Bone marrow (tissue), 2 donors: ENCODE measurements at places on chromosomes 5 and 9.

DNA sequence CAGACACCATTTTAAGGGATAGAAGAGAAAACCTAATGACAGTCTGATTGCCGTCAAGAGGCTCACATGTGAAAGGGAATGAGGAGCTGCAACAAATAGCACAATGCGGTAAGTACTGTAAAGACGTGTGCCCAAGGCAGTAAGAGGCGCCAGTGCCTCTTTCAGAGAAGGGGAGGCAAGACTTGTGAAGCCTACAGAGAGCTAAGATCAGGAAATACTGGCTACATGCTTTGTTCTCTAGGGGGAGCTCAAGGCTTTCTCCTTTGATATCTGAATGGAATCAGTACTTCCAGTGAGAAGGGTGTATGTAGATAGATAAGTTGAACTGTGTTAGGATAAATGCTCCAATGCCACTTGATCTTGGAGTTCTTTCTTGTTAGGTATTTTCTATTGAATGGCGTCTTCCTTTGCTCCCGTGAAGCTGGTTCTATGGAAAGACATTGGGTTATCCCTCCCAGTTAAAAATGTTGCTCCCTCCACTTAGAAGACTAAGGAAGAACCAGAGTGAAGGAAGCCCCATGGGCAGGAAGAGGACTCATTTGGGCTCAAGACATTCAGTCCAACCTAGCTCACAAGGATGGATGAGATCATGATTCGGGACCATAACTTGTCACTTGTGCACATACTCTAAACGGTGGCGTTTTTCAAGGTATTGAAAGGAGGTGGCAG is 23.5 kb upstream of the ALDOB start:
- no peak for DNase-seq

DNA sequence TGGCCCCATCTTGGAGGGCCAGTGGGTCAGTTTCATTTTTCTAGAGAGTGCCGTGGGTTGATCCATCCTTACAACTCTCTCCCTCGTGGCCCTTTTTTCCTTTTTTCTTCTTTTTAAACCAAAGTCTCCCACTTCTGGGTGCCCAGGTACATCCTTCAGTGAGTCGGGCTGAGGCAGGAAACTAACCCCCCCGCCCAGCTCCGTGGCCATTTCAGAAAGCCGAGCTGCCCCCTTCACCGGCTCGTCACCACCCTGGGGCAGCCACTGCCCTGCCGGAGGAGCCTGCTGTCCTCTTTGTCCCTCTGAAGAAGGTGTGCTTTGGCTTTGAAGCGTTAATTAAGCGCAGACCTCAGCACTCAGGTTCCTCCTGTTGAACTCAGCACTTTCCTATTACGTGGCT is 5.2 kb downstream of the CFAP77 start:
- DNase-seq: no peak

DNA sequence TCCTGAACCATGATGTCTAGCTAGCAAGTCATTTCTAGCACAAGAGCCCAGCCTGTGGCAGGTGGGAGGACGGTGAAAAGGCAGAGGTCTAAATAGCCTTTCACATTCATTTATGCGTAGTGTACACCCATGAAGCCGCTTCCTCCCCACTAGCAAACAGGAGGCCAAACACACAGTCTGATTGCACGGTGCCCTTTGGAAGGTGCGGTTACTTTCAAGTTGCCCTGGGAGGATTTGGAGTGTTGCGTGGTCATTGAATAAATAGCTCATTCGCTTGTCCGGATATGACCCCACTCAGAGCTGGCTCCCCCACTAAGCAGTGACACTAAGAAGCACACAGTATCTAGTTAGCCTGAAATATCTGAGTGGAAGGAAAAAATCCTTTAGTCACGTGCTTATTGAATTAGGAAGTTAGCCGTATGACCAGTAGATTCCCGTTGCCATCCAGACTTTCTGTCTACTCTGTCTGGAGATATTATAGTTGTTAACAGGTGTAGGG is 664 bp upstream of the ARSB start:
- no peak for DNase-seq

- peak; percentile 74 for DNase-seq
Observed at GRCh38 chr5:110738503-110738811, 350 bp upstream of the SLC25A46 start.

DNA sequence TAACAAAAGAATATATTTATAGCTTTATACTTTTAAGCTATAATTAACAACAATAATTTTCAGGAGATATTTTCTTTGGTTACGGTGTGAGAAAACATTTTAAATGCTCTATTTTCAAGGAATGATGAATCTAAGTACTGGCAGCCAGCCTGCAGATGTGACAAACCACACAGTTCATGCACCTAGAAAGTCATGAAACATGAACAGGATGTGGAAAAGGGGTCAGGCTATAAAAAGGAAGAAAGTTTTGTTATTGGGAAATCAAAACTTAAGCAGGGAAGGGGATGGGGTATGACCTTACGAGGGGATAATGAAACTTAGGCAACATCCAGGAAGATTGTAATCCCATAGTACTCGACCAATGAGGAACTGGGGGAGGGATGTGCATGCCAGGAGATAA is 508.7 kb upstream of the GRAMD2B start:
- no peak for DNase-seq

GRCh38 chr5:132473019-132473531 is 17.5 kb downstream of the IRF1 start:
- no peak for DNase-seq

DNA sequence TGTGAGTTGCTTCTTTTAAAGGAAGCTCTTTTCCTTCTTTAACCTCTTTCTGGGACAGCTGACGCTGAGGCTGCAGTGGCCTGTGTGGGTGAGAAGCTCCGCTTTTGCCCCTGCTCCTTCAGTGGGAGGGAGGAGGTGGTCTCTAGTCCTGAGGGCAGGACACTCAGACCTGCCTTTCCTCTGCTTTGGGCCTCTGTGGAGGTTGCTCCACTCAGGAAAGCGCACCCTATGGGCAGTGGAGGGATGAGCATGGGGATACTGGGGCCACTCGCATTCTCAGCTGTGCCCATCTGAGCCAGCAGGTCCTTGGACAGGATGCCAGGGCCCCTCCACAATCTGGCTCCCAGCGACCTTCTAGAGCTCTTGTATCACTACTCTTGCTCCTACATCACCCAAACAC is 111.5 kb downstream of the NSG2 start:
- DNase-seq: no peak

GRCh38 chr5:32802764-32803163 is 91.6 kb downstream of the NPR3 start:
- no peak for DNase-seq

- DNase-seq: no peak
Observed at GRCh38 chr5:95786821-95787418, 35.6 kb downstream of the GLRX start.

DNA sequence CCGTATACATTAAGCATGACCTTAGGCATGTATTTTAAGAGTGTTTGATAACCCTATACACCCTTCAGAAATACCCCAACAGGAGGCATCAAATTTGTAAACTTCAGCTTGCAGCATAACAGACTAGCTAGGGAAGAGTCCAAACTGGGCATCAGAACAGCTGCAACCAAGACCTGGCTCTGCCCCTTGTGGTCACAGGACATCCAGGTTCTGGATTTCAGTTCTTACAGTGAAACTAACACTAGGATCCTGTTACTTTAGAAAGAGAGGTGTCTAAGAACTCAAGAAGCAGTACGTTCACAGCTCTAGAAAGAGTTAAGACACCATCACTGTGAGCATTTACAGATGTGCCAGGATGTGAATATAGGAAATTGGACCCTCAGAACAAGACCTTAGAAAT is 229.8 kb downstream of the BNC2 start:
- no peak for DNase-seq

DNA sequence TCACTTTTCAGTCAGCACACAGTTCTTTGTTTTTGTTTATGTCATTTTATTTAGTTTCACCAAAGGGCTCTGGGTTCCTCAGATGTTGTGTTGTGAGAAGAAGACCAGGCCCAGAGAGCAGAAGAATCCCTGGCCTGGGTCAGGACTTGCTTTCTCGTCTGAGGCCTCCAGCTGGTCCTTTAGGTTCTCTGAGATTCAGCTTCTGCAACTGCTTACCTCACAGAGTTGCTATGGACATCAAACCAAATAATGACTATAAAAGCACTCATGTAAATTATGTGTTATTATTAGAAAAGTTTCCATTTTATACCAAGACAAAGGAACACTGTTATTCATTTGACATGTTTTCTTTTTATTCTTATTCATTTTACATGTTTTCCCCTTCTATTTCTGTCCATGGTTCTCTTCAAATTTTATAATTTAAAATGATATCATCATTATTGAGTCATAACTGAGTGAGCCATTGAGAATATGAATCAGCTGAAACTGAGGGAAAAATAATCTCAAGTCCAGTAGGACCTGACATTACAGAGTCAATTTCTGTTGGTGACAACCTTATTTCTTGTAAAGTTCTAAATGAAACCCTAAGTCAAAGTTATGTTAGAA is 44.0 kb upstream of the GLRX start:
- no peak for DNase-seq

GRCh38 chr9:129889941-129890717 is 54.9 kb downstream of the USP20 start:
- peak; percentile 95 for DNase-seq

- DNase-seq: no peak
Observed at GRCh38 chr5:61178702-61179101, 16.4 kb upstream of the SMIM15 start.

DNA sequence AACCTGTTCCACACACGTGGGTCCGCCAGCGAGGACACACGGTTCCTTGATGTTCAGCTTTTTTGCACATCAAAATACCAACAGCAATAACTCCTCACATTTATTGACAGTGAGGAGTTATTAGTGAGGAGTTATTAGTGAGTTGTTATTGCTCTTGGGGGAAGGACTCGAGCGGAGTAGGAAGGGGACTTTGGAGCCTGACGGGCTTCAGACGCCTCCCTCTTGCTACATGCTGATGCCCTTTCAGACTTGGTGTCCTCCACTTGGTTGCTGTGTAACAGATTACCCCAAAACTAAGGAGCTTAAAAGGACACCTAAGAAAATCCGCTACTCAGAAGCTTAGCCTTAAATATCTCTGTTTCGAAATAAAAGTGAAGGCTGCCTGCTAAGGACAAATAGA is 181.9 kb upstream of the MSX2 start:
- DNase-seq: no peak

DNA sequence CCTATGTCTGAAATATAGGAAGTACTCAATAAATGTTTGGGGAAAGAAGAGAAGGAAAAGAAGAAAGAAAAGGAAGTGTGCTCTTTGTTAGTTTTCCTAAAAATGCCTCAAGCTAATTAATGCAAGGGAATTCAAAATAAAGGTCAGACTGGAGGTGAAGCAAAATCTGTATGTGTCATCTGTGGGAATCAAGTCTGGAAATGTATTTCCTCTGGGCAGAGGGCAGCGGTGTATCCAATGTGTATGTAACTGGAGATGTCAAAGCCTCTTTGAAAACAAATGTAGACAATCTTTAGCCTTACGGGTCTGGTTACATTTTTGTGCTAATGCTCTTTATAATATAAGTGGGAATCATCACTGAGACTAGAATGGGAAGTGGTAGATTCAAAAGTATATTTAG is 471.4 kb downstream of the MAN2A1 start:
- no peak for DNase-seq

GRCh38 chr9:93166699-93167098 is 17.2 kb upstream of the WNK2 start:
- no peak for DNase-seq

- DNase-seq: no peak
Observed at GRCh38 chr5:52856564-52856963, 68.8 kb downstream of the ITGA1 start.

GRCh38 chr5:59587489-59588337 is 305.8 kb downstream of the PDE4D start:
- DNase-seq: no peak

- DNase-seq: no peak
Observed at GRCh38 chr9:71368157-71368556, 246.7 kb upstream of the TRPM3 start.

DNA sequence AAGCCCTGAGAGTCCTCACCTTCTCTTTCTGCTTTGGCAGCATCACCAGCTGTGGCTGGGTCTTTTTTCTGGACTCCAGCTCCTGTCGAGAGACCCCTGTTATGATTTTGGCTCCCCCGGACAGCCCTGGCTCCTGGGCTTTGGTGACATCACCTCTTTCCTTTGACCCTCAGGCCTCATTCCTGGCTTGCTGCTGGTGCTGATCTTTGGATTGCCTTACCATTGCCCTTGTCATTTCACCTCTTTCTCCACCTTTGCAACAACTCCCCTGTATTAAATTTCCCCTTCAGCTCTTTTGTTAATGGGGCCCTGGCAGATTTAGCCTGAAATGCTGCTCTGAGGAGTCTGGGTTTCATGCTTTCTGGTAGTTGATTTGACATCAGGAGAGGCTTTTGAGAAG is 322.8 kb downstream of the ZSWIM6 start:
- DNase-seq: no peak

DNA sequence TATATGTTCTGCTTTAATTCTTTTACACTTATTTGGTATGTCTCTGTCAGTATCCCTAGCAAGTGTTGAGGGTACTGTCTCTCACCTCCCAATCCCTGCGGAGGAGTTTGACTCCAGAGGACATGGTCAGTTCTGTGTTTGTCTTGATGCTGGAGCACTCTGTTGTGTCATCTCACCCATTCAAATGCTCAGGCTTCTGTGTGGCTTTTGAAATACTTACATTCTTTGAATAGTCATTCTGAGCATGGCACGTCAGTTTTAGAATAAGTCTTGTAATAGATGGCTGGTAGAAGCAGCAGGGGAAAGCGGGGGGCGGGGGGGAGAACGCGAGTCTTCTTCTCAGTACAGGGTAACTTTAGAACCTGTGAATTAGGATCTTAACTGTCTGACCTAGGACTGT is 12.3 kb downstream of the MAST4 start:
- DNase-seq: no peak

- DNase-seq: no peak
Observed at GRCh38 chr5:119524485-119524884, 72.2 kb downstream of the HSD17B4 start.

DNA sequence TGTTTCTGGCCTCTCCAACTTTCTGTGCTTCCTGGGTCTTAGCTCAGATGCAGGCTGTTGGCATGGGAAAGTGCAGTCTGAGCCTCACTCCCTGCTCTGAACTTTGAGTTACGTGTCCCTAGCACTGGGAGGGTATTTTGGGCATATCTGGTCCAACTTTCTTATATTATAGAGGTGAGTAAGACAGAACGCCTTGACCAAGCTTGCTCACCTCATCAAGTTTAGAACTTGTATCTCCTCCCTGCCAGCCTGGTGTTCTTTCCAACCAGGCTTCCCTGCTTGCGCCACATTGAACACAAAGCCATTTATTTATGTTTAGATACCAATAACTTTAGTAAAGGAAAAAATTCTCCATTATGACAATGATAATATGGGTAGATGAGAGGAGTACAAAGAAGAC is 33.2 kb downstream of the TNC start:
- no peak for DNase-seq

DNA sequence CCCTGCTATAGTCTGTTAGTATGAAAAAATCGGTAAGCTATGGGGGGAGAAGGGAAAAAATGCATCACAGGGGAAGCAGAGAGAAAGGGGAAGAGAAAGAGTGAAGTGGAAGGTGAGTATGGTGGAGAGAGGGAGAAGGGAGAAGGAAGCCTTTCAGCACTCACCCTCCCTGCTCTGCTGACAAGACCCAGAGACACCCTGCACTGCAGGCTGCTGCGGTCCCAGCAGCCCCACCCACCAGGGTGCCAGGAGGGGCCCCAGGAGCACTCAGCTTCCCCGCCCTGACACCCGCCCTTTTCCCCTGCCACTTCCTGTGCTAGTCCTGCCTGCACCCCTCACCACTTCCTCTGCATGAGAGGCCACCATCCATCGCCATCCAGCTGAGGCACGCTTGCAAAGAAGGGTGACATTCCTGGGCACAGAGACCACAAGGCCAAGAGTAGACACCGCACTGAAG is 12.7 kb downstream of the STK10 start:
- DNase-seq: peak; percentile 87
